ENCODE measurements at places on chromosomes 4 and X.

GRCh38 chr4:89312066-89312465, 4.5 kb upstream of the GPRIN3 start:
- DNase-seq = no peak

GRCh38 chrX:38750551-38750950, 50.7 kb upstream of the MID1IP1 start:
- DNase-seq = no peak

DNA sequence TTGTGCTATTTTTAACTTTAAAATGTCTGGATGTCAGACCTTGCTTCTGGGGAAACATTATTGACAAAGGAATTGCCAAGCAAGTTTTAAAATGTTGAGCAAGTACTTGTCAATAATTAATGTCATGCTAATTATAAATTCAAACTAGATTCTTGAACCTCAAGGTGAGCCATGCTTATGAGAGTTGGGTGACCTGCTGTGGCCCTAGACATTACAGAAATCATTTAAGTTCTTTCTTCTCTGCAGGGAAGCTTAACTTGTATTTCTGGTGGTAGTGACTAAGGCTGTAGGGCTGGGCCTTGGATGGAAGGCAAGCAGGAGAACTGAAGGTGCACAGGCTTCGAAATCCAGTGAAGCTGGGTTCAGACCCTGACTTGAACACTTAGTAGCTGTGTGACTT, 14.8 kb upstream of the UCHL1 start:
- DNase-seq = no peak

GRCh38 chr4:11013094-11013664, 328.6 kb upstream of the CLNK start:
- no peak for DNase-seq

DNA sequence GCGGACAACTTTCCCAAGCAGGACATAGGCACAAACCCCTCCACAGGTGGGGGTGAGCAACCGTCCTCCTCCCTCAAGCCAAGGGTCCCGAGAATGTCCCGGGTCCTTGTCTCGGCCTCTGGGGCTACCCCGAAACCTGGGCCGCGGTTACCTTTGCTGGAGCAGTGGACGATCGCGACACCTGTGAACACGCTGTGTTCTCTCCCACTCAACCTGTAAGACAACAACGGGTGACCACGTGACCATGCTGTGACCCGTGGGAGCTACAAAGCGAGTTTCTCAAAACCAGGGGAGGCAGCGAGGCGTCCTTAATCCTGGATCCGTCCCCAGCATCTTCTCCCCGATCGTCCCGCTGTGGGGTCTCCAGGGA, 17.9 kb downstream of the ASMTL start:
- no peak for DNase-seq

- no peak for DNase-seq
These were observed 36.4 kb upstream of the CD99 start for GRCh38 chrX:2654436-2655340.

DNA sequence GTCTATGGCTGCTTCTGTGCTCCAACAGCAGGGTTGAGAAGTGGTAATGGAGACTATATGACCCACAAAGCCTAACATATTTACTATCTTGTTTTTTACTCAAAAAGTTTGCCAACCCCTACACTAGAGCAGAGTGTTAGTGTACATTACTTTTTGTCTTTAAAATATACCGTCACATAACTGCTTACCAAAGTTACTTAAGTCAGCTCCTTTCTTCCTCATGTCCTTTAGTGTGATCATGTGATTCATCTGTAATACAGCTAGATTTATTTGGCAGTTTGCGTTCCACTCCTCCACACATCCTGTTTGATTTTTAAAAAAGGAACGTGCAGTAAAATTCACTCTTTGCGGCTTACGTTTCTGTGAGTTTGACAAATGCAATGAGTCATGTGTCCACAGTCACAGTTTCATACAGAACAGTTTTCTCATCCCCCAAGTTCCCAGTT, 162.4 kb upstream of the GPRIN3 start:
- DNase-seq = no peak

GRCh38 chr4:53022513-53023100, 160.5 kb downstream of the RASL11B start:
- DNase-seq = no peak

DNA sequence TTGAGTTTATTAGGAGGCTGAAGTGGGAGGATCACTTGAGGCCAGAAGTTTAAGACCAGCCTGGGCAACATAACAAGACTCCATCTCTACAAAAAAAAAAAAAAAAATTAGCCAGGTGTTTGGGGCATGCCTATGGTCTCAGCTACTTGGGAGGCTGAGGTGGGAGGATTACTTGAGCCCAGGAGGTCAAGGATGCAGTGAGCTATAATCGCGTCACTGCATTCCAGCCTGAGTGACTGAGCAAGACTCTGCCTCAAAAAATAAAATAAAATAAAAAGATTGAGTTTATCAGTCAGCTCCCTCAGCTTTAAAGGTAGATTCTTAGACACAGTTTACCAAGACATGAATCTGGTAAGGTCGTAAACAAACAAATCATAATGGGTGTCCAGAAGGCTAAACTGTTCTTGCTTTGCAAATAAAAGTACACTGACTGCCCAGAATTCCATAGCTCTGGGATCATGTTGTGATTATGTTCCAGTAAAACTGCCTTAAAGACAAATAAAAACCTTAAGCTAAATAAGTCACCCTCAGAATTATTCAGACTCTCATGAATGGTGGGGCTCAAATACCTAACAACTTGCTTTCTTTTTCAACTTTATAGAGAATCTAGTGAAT, 18.7 kb downstream of the APOO start:
- no peak for DNase-seq

DNA sequence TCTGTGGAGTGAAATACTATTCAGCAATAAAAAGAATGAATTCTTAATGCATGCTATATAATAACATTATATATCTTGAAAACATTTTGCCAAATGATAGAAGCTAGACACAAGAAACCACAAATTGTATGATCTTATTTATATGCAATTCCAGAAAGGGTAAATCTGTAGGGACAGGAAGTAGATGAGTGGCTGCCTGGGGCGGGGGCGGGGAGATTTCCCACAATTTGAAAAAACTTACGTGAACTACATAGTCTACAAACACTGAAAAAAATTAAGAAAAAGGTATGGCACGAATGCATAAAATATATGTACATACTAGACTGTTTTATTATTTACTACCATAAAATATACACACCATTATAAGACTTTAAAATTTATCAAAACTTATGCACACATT, 81.6 kb downstream of the WWC2 start:
- no peak for DNase-seq

DNA sequence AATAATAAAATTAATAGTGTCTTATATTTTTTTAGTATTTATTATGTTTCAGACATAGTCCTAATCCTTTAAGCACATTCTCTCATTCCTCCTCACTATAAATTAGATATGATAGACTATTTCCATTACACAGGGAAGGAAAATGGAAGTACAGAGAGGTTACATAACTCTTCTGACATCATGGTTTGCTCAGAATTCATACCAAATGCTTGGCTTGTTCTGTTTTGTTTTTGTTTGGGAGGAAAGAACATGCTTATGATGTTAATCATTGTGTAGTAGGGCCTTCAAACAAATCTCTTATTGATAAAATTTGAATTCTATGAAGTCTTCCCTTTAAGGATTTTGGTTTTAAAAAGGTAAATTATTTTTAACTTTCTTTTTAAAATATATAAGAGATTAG, 59.5 kb downstream of the RXFP1 start:
- DNase-seq = no peak

DNA sequence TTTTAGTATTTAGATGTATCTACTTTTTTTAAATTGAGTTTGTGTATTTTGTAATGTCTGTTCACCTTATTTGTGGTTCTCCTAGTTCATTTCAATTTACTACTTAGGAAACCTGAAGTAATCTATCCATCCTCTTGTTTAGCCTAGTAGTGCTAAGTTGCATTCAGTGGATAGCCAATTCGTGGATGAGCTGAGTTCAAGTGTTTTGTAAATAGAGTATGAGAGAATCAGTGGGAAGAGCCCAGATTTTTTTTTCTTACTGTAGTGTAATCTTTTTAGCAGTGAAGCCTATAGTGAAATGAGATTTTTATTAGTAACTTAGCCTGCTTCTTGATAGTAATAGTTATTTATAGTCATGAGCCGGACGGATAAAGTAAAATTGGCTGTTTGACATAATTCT, 21.7 kb downstream of the STAG2 start:
- DNase-seq = no peak

DNA sequence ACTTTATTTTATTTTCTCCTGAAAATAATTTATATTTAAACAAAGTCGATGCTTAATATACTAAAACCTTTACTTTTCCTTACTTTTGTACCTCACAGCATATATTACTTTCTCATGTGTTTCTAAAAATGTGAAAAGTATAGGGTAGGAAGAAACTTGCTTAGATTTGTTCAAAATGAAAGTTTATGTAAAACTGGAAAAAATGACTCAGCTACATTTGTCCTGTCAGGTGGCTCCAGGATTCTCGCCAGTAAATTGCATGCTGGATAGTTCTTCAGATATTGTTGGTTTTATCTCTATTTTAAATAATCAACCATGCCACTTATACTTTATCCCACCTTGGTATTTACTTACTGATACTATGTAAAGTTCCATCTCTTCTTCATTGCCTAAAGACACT, 159.2 kb upstream of the NDST4 start:
- no peak for DNase-seq

Measured in iPS DF 19.7 (cell line).